ENCODE measurements at places on chromosomes 16 and 17.

DNA sequence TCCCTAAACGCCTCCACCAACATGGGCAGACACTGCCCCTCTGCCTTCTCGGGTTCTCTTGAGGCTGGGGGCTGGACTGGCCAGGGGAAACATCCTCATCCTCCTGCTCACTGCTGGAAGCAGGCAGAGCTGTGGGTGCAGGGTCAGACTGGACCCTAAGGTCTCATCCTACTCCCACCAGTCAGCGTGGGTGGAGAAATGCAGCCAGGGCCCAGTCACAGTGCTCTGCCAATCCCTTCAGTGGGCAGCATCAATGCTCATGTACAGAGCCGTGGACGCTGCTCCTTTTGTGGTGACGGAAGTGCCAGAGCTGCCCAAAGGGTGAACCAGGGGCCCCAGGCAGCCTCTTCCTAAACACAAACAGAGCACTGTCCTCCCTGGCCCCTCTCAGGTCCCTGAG is 13.4 kb upstream of the TBX2 start:
- H3K36me3 ChIP-seq, result no peaks in the 10 kb centered on the region
- H3K27ac ChIP-seq, result no peak overlapping the region
- H3K4me3 ChIP-seq, result no peak overlapping the region
- H3K27me3 ChIP-seq, result no peaks in the 10 kb centered on the region
- no peaks in the 10 kb centered on the region for H3K4me1 ChIP-seq

GRCh38 chr16:51405361-51405760 is 254.3 kb upstream of the SALL1 start:
- no peaks in the 10 kb centered on the region for H3K36me3 ChIP-seq
- no peak for DNase-seq
- H3K27ac ChIP-seq, result no peak overlapping the region
- H3K27me3 ChIP-seq, result no peaks in the 10 kb centered on the region
- no peak overlapping the region for H3K4me3 ChIP-seq

GRCh38 chr17:70775679-70776078 is 606.3 kb downstream of the KCNJ2 start:
- H3K27me3 ChIP-seq, result no peaks in the 10 kb centered on the region
- no peaks in the 10 kb centered on the region for H3K4me1 ChIP-seq
- no peaks in the 10 kb centered on the region for H3K36me3 ChIP-seq
- no peak overlapping the region for H3K27ac ChIP-seq

DNA sequence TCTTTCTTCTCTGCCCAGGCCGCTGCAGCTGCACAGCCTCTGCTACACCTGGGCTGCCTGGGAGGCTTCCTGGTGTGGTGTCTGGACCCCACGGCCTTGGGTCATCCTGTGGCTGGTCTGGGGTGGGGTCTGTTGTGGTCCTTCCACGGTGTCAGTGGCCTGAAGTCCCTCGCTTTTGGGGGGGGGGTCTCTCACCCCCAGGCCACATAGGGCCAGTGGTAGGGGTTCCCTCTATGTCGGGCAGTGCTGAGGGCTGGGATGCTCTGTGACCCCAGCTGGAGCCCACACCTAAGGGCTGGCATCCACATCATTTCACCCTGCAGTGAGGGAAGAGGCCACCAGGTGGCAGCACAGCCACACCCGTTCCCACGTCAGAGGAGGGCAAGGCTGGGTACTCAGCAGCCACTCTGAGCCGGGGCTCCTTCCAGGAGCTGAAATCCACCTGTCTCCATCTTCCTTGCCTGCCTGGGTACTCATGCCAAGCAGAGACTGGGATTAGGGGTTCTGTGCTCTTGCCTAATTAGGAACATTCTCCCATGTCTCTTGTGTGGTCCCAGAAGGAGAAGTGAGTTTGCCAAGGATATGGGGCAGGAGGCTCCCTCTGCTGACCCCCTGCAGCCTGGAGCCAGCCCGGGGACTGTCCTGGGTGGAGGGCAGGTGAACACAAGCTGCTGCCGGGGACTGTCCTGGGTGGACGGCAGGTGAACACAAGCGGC is 13.0 kb downstream of the ENGASE start:
- peaks cover 66% of the 10 kb centered on the region for H3K36me3 ChIP-seq
- peaks cover 3% of the 10 kb centered on the region for H3K4me1 ChIP-seq
- no peak overlapping the region for H3K27ac ChIP-seq
- H3K4me3 ChIP-seq, result no peak overlapping the region
- peak; percentile 65 for DNase-seq

- H3K4me1 ChIP-seq, result peaks cover 2% of the 10 kb centered on the region
- no peaks in the 10 kb centered on the region for H3K27me3 ChIP-seq
- no peak overlapping the region for H3K4me3 ChIP-seq
- DNase-seq, result peak; percentile 38
- no peaks in the 10 kb centered on the region for H3K36me3 ChIP-seq
These were observed 10.0 kb upstream of the MPRIP start for GRCh38 chr17:17032131-17032692.

DNA sequence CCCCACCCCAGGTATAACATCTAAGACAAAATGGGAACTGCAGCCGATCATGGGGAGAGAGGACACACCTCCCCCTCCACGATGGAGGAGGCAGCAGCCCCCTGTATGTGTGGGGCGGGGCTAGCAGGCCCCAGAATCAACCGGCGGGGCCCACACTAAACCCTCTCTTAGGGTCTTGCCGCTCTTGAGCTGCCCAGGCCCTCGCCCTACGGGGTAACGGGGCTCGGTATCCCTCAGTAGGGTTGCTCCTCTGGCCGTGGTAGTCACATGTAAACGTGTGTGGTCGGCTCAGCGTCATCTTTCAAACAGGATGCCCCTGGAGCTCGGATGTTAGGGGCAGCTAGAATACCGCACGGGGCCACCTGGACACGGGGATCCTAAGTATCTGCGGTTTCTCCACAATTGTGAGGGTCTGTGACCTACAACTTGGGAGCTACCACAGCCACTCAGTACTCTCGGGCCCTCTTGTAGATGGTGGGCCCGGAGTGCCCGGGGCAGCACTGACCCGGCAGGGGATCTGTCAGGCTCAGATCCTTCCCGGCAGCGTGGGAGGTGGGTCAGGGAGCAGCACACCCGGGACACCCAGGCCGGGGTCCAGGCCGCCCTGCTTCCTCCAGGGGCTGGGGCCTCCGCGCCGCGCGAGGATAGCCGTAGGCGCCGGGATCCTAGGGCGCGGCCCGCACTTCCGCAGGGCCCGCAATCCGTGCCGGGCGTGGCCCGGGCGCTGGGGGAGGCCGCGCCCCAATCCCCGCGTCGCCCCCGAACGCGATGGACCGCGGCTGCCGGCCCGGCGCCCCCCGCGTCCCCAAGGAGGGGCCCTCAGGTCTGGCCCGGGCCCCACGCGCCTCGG is 781 bp downstream of the ARHGDIA start:
- peak overlapping the region; percentile 99 for H3K27ac ChIP-seq
- no peaks in the 10 kb centered on the region for H3K27me3 ChIP-seq
- peaks cover 4% of the 10 kb centered on the region for H3K36me3 ChIP-seq
- H3K4me3 ChIP-seq, result peak overlapping the region; percentile 94
- peaks cover 53% of the 10 kb centered on the region for H3K4me1 ChIP-seq

- H3K36me3 ChIP-seq, result peaks cover 11% of the 10 kb centered on the region
- no peak overlapping the region for H3K4me3 ChIP-seq
- H3K27ac ChIP-seq, result no peak overlapping the region
These were observed 63.0 kb upstream of the CLEC18A start for GRCh38 chr16:69888005-69888590.

DNA sequence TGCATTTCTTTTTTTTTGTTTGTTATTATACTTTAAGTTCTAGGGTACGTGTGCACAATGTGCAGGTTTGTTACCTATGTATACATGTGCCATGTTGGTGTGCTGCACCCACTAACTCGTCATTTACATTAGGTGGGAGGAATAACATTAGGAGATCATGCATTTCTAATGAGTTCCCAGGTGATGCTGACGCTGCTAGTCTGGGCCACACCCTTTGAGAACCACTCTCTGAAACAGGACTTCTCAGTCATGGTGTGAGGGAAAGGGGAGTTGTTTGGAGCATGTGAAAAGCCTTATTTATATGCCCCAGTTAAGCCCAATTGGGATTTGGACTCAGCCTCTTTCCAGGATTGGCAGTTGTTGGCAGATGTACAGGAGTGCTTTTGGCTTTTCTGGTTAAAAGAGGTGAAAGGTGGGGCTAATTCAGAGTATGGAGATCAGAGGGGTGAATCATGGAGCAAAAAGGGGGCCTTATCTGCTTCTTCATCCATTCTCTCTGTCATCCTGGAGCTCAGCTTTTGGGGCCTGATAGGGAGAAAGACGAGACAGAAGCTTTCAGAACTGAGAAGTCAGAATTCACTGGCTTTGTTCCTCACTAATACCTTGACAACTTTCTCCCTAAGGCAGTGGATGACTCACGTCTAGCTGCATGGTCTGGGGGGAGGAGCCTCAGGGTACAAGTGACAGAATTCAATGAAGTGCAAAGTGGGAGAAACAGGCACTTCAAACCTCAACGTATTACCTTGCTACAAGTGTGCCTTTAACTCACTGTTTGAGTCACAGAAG is 180.0 kb upstream of the CACNG3 start:
- no peak overlapping the region for H3K27ac ChIP-seq
- no peaks in the 10 kb centered on the region for H3K36me3 ChIP-seq
- no peaks in the 10 kb centered on the region for H3K4me1 ChIP-seq
- no peaks in the 10 kb centered on the region for H3K27me3 ChIP-seq

DNA sequence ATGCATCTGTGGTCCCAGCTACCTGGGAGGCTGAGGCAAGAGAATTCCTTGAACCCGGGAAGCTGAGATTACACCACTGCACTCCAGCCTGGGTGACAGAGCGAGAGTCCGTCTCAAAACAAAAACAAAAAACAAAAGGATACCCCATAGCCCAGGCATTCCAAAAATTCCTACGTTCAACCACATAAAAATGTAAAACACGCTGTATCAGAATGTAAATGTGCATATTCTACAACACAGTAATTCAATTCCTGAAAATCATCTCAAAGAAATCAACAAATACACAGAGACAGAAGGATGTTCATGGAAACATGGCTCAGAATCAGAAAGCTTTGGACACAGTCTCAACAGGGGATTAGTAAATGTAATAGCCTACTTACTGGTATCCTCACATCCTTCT is 33.0 kb downstream of the COG7 start:
- no peaks in the 10 kb centered on the region for H3K27me3 ChIP-seq
- no peaks in the 10 kb centered on the region for H3K36me3 ChIP-seq
- H3K4me3 ChIP-seq, result no peak overlapping the region

- H3K27ac ChIP-seq, result no peak overlapping the region
- no peak for DNase-seq
- H3K4me3 ChIP-seq, result no peak overlapping the region
- H3K4me1 ChIP-seq, result no peaks in the 10 kb centered on the region
- H3K36me3 ChIP-seq, result no peaks in the 10 kb centered on the region
These were observed 342.7 kb downstream of the PMP22 start for GRCh38 chr17:14922411-14922810.

GRCh38 chr16:84788920-84789391 is 30.8 kb upstream of the CRISPLD2 start:
- no peak overlapping the region for H3K27ac ChIP-seq
- no peak overlapping the region for H3K4me3 ChIP-seq
- H3K36me3 ChIP-seq, result peaks cover 2% of the 10 kb centered on the region
- no peak for DNase-seq
- no peaks in the 10 kb centered on the region for H3K27me3 ChIP-seq
- H3K4me1 ChIP-seq, result no peaks in the 10 kb centered on the region

GRCh38 chr16:89958068-89958467 is 9.5 kb downstream of the DEF8 start:
- no peak overlapping the region for H3K4me3 ChIP-seq
- H3K36me3 ChIP-seq, result no peaks in the 10 kb centered on the region
- no peaks in the 10 kb centered on the region for H3K27me3 ChIP-seq
- no peak overlapping the region for H3K27ac ChIP-seq

DNA sequence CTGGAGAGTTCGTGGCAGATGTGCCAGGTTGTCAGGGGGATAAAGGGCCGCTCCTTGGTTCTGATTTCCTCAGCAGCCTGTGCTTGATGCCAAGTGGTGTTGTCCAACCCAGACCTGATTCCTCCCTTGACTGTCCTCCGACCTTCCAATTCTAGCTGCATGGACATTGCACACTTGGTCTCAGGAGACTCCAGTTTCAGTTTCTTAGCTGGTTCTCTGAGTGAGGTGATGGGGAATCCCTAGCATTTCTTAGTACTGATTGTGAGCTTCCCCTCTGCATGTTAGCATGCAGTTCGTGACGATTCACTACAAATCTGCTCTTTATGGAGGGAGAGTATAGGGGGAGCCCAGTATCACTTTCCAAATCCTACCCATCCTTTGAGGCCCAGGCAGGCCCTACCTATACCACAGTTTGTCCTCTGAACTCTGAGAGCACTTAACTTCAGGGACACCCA is 12.4 kb upstream of the CCR7 start:
- no peak for DNase-seq
- no peaks in the 10 kb centered on the region for H3K27me3 ChIP-seq
- no peaks in the 10 kb centered on the region for H3K36me3 ChIP-seq
- no peak overlapping the region for H3K4me3 ChIP-seq
- no peaks in the 10 kb centered on the region for H3K4me1 ChIP-seq

GRCh38 chr17:7204336-7204735 is 15.3 kb downstream of the DLG4 start:
- no peak for DNase-seq
- no peak overlapping the region for H3K27ac ChIP-seq
- H3K36me3 ChIP-seq, result no peaks in the 10 kb centered on the region
- H3K4me3 ChIP-seq, result peak overlapping the region; percentile 48
- H3K4me1 ChIP-seq, result no peaks in the 10 kb centered on the region

DNA sequence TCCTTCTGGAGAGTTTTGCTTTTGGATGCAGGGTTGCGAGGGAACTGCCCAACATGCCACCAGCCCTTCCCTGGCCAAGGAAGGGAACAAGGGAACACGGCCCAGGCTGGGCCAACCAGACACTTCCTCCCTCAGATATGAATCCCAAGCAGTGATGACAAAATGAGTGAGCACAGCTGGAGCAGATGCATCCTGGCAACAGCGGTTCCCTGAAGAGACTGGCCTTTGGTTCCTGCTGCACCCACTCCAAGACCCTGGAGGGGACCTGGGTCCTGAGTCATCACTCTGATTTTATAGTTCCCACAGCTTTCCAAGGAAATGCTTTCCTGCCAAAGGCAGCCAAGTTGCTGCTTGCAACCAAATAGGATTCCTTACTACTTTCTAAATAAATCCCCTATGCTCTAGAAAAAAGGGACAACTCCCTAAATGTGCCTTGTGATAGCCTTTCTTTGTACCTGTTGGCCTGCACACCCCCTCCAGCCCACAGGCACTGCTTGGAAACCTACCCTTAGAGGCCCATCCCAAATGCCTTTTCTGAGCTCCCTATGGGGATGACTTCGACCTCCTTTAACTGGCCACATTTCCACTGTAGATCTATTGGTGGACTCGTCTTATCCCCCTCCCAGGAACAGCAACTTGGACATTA is 5.3 kb downstream of the ST3GAL2 start:
- H3K27ac ChIP-seq, result peak overlapping the region; percentile 49
- H3K27me3 ChIP-seq, result no peaks in the 10 kb centered on the region
- no peaks in the 10 kb centered on the region for H3K36me3 ChIP-seq
- no peak overlapping the region for H3K4me3 ChIP-seq
- H3K4me1 ChIP-seq, result peaks cover 11% of the 10 kb centered on the region

- no peaks in the 10 kb centered on the region for H3K27me3 ChIP-seq
- no peak for DNase-seq
- no peak overlapping the region for H3K4me3 ChIP-seq
- no peaks in the 10 kb centered on the region for H3K36me3 ChIP-seq
These were observed 9.3 kb downstream of the CPHXL2 start for GRCh38 chr16:75667503-75667902.

DNA sequence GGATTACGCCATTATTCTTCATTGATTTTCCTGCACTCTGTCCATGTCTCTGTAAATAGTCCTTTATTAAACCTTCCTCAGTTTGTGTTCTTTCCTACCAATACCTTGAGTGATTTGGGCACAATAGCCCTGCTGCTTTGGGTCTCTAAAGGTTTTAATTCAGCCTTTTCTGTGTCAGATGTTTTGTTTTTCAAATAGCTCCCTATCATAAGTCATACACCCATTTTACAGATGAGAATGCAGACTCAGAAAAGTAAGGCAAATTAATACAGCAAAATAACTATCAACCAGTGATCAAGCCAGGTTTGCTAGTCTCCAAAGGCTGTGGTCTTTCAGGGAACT is 25.0 kb upstream of the KPNB1 start:
- H3K27me3 ChIP-seq, result no peaks in the 10 kb centered on the region
- no peak overlapping the region for H3K4me3 ChIP-seq
- no peaks in the 10 kb centered on the region for H3K4me1 ChIP-seq
- H3K27ac ChIP-seq, result no peak overlapping the region
